A549 treated with CORT108297 at 1 μM for 4 hours (cell line): ENCODE measurements at places on chromosomes 4 and X. TPM values are rescaled to one million over a fixed set of nuclear protein-coding genes. Genes with fewer than 3 reads are reported as not detected.

Gene APBB2
- total RNA-seq = 6.5 to 10.1 TPM (median 9.2 TPM) in 5 replicates

Gene PTPN13
- total RNA-seq = 3.6 to 5.0 TPM (median 4.4 TPM) in 5 replicates

Gene MTHFD2L
- 8.4 to 11.2 TPM (median 10.4 TPM) in 5 replicates for total RNA-seq

Gene PDZD4
- 2.2 to 4.3 TPM (median 3.6 TPM) in 5 replicates for total RNA-seq

Gene PFKFB1
- total RNA-seq = 0.06 to 0.14 TPM (median 0.10 TPM) in 5 replicates

Gene RAB41
- total RNA-seq = not detected in 5 replicates

Gene NUDT10
- total RNA-seq = 0.42 to 0.64 TPM (median 0.46 TPM) in 5 replicates

Gene UCP1
- 0.07 TPM in 1 of 5 replicates, not detected in the others for total RNA-seq

Gene SMIM20
- total RNA-seq = 22.2 to 30.6 TPM (median 25.1 TPM) in 5 replicates

Gene ADRA2C
- total RNA-seq = 5.9 to 11.6 TPM (median 11.3 TPM) in 5 replicates

Gene MSANTD1
- total RNA-seq = 0.14 to 0.16 TPM (median 0.14 TPM) in 4 of 5 replicates, not detected in the other

Gene SMIM31
- 0.02 to 0.21 TPM (median 0.09 TPM) in 5 replicates for total RNA-seq
